Left cardiac atrium (tissue), 4 donors: ENCODE measurements at places on chromosomes 11 and 22. TPM values are rescaled to one million over a fixed set of nuclear protein-coding genes. Genes with fewer than 3 reads are reported as not detected.

TENM4 gene
- total RNA-seq = 4.4 TPM

PHETA2 gene
- 8.7 TPM for total RNA-seq

DNA sequence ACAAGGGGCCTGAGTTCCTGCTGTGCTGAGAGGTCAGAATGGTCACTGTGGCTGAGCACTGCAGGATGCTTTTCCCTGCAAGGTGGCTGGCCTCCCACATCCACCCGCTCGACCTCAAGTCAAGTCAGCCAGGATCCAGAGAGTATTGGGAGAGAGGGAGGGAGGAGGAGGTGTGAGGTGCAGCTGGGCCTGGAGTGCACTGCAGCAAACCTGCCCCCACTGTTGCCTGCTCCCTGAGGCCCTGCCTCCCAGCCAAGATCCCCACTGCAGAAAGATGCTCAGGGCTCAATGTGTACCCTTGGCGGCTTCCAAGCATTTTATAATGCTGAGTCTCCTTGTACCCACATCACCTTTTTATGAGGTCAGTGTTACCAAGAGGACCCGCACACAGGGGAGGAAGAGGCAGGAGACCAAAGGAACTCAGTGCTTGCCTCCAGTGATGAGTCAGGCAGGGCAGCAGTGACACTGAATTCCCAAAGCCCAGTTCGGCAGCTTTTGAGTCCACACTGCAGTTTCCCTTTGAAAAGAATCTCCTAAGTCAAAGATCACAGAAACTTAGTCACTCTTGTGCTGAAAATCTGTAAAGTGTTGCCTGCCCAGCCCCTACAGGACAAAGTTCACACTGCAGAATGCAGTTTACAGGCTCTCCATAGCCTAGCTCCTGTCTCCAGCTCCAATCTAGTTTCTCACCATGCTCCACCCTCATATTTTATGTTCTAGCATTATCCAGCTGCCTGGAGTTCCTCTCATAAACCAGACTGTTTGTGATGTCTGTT lies 3.1 kb downstream of the ENDOD1 start:
- no peak for DNase-seq

- no peak for DNase-seq
These were observed 890.5 kb upstream of the ANO3 start for GRCh38 chr11:25441421-25441820.

DNA sequence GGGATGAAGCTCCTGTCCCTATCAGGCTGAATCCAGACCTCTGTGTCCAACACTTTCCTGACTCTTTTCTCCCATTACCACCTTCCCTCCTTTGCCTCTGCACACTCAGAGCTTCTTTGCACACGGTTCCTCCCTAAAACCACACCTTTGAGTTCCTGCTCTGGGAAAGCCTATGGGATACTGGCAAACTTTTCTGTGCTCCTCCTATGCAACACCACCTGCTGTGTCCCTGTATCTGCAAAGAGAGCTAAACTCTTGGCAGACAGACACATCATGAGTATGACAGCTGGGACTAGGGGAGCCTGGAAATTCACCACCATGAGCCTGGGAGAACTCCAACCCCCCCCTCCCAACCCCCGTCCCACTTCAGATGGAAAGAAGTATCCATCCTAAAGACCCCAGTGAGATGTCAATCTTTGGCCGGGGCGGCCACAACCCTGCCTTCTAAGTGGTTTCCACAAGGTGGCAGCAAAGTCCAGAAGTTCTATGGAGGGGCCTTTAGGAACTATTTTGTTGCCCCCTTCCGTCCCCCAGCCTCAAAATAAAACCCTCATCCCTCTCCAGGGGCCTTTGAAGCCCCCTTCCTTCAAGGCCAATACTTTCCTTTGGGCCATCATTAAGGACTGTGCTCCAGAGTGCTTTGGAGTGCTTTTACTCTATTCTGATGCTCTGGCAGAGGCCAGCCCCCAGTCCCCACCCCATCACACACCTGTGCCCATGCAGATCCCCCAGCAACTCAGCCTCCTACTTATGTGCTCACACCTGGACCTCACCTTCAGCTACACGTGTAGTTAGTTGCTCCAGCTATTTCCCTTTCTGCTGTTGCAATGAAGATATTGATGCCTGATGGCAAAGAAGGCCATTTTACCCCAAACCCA lies 19.4 kb downstream of the HTR3A start:
- no peak for DNase-seq

DNA sequence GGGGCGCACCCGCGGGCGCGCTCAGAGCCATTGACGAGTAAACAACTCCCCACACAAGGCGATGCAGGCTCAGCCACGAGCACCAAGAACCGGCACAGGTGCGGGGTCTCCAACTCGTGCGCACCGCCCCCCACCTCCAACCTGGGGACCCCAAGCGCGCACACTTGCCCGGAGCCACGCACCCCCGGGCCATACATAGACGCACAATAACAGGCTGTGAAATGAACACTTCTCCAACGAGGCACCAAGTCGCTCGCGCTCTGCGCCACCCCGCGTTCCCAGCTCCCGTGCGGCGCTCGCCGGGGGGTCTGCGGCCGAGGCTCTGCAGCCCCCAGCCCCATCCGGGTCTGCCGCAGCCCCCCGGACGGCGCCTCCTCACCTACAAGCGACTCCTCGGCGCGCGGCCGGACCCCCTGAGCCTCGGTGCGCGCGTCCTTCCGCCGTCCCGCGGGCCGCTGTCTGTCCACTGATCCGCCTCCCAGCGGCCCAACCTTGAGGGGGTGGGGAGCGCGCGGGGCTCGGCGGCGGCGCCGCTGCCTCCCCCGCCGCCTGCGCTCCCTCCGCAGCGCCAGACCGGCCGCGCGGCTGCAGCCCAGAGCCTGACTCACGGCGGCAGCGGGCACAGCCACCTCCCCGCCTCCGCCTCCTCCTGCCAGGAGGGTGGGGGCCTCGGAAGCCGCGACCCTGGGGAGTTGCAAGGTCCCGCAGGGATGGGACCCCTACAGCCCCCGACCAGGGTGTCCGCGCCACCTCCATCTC lies 1.6 kb downstream of the IFITM10 start:
- DNase-seq = peak; percentile 42
